Mesenchymal stem cell (in vitro differentiated cells and primary cell): ENCODE measurements at places on chromosomes 4 and X.
A peak's percentile ranks its signal among the peaks of the same experiment; 100 is the strongest.

- DNase-seq: no peak
Observed at GRCh38 chr4:98482847-98483806, 175.3 kb downstream of the TSPAN5 start.

DNA sequence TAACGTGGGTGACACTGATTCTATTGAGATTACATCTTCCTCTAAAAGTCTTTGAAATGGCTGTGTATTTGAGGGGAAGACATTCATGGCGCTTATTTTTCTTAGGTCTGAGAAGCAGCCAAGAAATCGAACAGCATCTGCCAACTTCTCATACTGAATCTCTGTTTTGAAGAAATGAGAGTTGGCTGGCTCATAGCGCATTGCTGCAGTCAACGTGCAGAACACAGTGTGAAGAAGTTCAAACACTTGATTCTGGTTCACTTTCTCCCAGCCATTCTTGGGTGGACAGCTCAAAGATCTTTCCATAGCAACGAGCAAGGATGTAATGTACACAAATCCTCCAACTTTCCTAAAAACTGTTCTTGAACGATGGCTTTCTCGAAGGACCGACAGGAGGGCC, 156.5 kb downstream of the WDFY3 start:
- no peak for DNase-seq

GRCh38 chr4:125191232-125191631, 123.5 kb upstream of the FAT4 start:
- DNase-seq: no peak

- peak; percentile 11 for DNase-seq
Observed at GRCh38 chr4:92265021-92265420, 38.7 kb upstream of the GRID2 start.

DNA sequence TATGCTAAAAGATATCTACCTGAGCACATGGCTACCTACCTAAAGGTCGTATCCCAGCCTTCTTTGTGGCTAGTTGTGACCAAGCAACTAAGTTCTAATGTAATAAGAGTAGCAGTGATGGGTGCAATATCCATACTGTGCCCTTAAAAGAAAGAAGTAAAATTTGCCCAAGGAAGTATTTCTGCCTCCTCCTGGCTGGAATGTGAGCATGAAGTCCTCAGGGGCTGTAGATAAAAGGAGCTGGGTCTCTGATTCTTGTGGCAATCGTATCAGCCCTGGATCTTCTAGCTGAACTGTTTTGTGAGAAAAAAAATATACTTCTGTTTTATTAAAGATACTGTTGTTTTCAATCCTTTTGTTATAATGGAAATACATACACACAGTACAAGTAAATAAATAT, 217.4 kb downstream of the GPAT3 start:
- no peak for DNase-seq

DNA sequence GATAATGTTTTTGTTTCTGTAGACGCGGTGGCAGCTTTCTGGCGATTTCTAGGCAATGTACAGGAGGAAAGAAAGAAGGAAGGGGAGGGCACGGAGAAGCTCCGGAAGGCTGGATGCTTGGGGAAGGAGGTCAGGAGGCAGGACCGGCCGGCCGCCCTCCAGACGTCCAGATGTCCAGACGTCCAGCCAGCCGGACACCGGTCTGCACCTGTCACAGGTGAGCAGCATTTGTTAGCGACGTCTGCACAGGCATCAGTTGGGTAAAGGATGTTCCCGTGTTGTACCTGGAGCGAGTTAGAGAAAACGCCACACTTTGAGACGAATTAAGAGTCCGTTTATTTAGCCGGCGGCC, 90.0 kb upstream of the PPP2R3B start:
- DNase-seq: no peak

DNA sequence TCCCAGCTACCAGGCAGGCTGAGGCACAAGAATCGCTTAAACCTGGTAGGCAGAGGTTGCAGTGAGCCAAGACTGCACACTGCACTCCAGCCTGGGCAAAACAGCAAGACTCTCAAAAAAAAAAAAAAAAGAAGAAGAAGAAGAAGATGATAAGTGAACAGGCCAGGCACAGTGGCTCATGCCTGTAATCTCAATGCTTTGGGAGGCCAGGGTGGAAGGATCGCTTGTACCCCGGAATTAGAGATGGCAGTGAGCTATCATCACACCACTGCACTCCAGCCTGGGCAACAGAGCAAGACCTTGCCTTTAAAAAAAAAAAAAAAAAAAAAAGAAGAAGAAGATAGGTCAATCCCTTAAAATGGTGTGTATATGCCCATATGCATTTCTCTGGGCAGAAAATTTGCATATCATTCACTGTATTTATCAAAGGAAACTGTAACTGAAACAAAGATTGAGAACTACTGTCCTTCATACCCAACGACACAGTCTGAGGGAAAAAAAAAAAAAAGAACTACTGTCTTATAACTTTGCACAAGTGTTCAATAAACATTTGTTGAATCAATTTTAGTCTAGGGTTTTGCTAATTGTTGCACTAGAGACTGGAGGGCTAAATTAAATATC, 2.3 kb downstream of the RFC1 start:
- no peak for DNase-seq

DNA sequence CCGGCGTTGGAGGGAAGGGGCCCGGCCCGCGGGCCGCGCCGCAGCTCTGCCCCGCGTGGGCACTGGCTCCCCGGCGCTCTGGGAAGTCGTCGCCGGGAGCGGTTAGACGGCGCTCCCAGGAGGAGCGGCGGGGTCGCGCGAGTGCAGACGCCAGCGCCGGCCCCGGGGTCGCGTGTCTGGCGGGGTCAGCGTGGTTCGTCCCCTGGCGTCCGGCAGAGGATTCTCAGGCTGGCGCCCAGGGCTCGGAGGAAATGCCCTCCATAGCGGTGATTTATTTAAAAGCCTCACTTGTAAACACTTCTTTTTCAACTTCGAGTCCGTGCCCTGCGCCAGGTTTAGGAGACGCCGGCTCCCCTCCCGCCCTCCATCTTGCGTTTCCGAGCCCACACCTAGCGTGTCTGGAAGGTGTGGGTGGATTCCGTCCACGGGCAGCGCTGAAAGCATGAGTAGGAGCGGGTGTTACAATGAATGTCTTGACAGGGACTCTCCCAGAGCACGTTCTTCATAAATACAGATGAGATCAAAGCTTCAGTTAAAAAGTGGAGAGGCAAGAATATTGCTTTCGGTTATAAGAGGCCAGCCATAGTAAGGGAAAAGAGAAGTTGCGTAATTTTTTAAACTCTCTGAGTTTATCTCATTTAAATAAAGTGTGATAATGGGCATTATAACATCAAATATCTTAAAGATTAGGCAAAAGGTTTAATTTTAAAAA, 692 bp downstream of the FAM241A start:
- peak; percentile 64 for DNase-seq

DNA sequence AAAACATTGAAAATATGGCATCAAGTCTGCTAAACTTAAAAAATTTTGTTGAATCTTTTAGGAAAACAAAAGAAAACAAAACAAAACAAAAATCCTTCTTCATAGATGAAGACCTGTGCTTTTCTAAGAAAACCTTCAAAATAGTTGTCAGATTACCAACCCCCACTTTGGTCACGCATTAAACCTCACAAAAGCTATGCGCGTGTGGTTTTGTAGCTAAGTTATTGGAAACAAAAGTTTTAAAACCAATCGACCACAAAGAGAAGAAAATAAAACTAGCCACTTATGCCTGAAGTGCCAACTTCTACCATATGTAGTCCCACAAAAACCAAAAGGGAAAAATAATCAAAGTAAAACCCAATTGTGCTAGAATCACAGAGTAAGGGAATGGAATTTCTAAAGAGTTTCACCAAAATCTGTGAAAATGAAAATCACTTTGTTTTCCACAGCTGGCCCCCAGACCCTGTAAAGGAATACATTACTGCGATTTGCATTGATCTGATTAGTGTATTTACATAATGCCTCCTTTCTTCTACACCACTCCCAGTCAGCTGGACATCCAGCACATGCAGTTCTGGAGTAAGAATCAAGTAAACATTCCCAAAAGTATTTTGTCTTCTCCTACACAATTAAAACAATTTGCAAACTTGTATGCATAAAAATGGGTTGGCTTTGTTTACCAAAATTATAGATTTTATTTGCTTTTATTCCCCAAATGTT, 330.1 kb upstream of the DKK2 start:
- no peak for DNase-seq

DNA sequence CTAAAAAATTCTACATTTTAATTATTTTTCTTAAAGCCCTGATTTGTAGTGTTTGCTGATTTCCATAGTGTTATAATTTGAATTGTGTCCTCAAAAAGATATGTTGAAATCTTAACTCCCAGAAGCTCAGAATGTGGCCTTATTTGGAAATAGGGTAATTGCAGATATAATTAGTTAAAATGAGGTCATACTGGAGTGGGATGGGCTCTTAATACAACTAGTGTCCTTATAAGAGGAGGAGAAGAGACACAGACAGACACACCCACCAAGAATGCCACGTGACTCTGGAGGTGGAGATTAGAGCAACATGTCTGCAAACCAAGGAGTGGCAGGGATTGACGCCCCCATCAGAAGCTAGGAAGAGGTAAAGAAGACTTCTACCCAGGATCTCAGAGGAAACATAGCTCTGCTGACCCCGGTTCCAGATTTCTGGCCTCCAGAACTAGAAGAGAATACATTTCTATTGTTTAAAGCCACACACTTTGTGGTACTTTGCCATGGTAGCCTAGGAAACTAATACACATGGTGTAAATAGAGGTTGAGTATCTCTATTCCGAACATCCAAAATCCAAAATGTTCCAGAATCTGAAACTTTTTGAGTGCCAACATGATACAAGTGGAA, 70.5 kb upstream of the IRF2 start:
- no peak for DNase-seq
